NCI-H187 (cell line): ENCODE measurements at places on chromosomes 7 and 10.

- DNase-seq: no peak
Observed at GRCh38 chr10:72270607-72271281, 3.0 kb upstream of the DDIT4 start.

DNA sequence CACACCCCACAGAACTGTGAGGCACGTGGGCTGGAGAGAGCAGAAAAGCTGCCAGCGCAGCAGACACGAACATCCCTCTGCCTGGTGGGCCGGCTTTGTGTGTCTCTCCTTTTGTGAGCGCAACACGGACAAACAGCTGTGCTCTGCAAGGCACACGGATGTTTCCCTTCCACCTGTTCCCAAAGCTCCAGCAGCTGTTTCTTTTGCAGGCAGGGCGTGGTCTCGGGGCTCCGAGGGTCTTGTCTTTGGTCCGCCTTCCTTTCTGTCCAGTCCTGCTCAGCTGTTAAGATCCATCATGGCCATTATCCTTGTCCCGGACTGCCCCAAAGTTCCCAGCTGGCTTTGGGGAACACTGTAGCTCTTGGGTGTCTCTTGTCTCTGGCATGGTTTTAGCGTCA is 32.7 kb upstream of the SH2B2 start:
- no peak for DNase-seq

GRCh38 chr7:44486001-44486400 is 4.5 kb downstream of the NUDCD3 start:
- no peak for DNase-seq

DNA sequence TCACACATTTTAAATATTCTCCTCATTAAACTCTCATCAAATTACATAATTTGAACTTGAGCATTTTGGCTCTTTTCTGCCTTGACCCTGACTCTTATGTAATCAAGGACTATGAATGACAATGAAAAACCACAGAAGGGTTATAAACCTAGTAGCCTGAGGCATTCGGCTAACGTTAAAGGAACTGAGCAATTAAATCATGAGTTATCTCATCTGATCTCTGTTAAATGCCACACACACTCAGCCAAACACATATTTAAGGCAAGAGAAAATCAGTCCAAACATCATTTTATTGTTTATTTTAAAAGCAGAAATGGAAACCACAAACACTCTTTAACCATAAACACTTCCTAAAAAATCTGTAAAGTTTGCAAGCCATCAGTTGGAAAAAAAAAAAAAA is 204.3 kb downstream of the DGKI start:
- DNase-seq: no peak
